ENCODE measurements at places on chromosomes 1 and 21.

GRCh38 chr1:11383553-11384169, 95.3 kb upstream of the DISP3 start:
- DNase-seq = no peak

DNA sequence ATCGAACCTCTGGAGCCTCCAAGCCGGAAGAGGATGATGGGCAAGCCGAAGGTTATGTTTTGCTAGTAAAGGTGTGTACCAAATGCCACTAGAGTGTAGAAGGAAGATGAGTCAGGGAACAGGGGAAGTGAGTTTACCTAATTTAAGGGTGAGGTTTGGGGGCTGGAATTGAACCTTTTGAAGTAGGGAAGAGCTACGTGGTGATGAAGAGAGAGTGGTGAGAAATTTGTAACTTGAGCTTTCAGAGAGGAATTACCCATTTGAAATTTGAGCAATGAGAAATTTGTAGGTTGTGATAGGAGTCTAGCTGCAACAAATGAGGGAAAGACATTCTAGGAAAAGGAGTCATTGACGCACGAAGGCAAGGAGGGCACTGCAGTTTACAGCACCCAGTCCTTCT, 70.0 kb upstream of the TENT5C start:
- DNase-seq = no peak

DNA sequence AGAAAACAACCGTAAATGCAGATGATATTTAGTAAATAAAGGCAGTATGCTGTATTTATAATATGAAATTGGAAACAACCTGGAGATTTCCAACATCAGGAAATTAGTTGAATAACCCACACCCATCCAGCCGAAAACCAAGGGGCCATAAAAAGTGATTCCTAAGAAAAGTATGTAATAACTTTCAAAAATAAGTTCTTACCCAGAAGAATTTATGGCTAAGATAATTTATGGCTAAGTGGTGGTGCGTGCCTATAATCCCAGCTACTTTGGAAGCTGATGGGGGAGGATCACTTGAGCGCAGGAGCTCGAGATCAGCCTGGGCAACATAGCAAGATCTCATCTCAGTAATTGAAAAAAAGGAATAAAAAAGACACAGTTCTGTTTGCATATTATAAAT, 43.2 kb downstream of the TMCO4 start:
- DNase-seq = no peak

- no peak for DNase-seq
These were observed 14.0 kb upstream of the FOXO6 start for GRCh38 chr1:41347276-41347675.

GRCh38 chr1:46562498-46562897, 11.1 kb upstream of the KNCN start:
- no peak for DNase-seq

GRCh38 chr1:55594701-55595100, 379.5 kb upstream of the USP24 start:
- DNase-seq = no peak

Data from T-helper 1 cell (primary cell).